ENCODE measurements at places on chromosomes 16 and 17.

DNA sequence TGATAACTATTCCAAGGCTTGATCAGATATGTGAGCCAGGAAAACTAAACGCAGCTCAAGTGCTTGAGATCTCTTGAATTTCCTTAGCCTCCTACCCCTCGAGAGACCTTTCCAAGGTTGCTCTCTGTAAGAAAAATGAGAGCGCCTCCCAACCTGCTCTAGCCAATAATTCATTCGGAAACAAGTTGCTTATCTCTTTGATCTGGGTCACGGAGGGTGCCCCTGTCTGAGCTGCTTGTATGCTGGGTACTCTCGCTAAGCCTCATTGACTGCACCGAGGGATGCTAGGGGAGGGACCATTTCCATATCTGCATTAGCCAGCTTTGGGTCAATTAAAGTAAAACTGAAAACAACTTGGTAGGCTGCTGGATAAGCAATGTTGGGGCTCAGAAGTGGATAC is 70.1 kb upstream of the SHISA6 start:
- no peak for DNase-seq

- DNase-seq, result no peak
Observed at GRCh38 chr17:27257031-27257357, 36.9 kb upstream of the WSB1 start.

DNA sequence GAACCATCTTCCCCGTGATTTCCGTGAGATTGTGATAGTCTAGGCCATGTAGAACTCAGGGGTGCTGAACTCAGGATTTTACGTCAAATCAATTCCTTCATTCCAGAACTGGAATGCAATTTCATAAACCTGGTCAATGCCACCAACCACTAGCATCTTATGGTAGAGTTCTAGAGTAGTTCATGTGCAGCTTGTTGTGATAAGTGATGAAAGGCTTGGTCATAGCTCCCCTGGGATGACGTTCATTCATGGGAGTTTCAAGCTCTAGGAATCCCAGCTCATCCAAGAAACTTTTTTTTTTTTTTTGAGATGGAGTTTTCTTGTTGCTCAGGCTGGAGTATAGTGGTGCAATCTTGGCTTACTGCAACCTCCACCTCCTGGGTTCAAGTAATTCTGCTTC is 3.7 kb upstream of the DPEP2 start:
- no peak for DNase-seq

GRCh38 chr17:7720125-7720524 is 2.6 kb downstream of the DNAH2 start:
- DNase-seq, result no peak

- DNase-seq, result no peak
Observed at GRCh38 chr16:71734511-71734910, 10.0 kb upstream of the PHLPP2 start.

DNA sequence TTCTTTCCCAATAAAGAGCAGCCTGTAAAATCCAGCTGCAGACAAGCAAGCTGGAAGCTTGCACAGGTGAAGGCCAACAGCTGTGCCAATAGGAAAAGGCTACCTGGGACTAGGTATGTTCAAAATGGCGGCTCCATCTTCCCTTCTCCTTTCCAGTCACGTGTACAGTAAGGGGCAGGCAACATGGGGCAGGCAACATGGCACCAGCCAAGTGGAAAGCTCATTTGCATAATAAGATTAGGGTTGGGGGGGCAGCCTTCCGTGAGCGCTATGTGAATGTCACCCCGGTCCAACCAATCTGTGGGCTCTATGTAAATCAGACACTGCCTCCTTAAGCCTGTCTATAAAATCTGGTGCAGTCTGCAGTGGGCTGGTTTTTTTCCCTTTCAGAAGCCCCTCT is 31.3 kb downstream of the TVP23A start:
- no peak for DNase-seq

GRCh38 chr17:6496116-6496481 is 51.8 kb downstream of the PIMREG start:
- DNase-seq, result no peak

- DNase-seq, result no peak
Observed at GRCh38 chr16:69929480-69929879, 21.7 kb upstream of the CLEC18A start.

- peak; percentile 9 for DNase-seq
Observed at GRCh38 chr17:2192367-2193057, 111.1 kb downstream of the SMG6 start.

- DNase-seq, result no peak
Observed at GRCh38 chr17:40328386-40328766, 19.4 kb downstream of the RARA start.

- DNase-seq, result no peak
Observed at GRCh38 chr17:59377410-59377809, 46.0 kb downstream of the YPEL2 start.

DNA sequence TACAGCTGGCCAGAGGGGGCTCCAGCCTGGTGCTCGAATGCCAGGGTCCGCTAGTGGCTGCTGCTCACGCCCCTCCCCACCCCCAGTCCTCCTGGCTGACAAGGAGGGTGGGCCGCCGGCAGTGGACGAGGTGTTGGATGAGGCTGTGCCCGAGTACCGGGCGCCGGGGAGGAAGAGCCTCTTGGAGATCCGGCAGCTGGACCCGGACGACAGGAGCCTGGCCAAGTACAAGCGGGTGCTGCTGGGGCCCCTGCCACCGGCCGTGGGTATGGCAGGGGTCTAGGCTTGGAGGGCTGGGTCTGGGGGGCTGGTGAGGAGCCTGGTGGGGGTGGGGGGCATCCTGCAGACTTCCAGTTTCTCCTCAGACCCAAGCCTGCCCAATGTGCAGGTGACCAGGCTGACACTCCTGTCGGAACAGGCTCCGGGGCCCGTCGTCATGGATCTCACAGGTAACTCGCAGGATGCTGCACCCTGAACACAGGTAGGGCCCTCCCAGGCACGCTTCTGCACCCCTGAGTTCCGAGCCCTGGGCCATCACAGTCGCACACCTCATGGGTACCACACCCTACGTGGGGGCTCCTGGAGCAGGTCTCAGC is 1.2 kb upstream of the PDIA2 start:
- no peak for DNase-seq

DNA sequence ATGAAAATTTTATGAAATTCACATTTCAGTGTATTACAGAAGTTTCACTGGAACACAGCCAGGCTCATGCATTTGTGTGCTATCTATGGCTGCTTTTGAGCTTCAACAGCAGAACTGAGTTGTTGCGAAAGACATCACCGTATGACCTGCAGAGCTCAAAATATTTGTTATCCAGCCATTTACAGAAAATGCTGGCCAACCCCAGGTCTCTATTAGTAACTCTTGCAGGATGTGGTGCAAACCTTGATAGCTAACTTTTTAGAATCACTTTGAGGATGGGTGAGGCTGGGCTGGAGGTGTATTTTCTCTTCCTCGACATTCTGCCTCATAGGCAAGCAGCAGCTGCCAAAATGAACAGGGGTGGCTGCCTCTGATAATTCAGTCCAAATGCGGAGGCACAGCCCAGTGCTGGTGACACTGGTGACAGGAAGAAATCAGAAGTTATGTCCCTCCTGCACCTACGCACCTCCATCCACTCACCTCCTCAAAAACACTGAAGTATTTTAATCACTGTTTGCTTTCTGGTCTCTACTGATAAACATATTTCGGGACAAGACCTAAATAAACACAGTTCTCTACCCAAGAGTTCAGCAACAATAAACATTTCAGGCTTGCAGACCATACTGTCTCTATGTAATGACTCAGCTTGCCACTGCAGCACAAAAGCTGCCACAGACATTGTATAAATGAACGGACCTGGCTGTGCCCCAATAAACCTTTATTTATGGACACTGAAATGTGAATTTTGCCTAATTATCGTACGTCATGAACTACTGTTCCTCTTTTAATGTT is 28.5 kb downstream of the ARHGAP17 start:
- DNase-seq, result no peak

- peak; percentile 12 for DNase-seq
Observed at GRCh38 chr17:47663912-47664623, 14.3 kb downstream of the KPNB1 start.

DNA sequence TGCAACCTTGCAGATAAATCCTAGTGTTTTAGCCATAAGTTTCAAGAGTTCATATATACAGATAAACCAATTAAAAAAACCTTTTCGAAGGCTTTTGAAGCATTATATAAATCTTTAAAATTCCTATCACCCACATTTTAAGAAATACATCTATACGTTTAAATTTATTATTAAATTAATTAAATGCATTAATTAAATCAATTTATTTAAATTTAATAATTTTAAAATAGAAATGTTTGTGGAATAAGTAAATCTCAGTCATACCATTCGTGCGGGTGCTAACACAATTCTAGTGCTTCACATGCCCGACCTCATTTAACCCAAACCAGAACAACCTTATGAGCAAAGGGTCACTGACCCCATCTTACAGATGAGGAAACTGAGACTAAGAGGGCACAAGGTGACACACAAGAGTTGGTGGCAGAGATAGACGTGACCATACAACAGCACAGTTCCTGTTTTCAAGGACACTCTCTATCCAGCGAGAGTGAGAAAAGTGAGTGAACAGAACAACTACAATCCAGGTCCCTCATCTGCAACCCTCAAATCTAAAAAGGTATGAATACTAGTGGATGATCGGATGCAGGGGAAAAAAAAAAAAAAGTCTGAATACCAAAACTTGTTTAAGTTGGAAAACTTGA is 1.4 kb downstream of the NSMCE1 start:
- DNase-seq, result no peak

GRCh38 chr16:53502331-53503269 is at the start of gene AKTIP:
Gene AKTIP (minus strand): TSS chr16:53503209. CDS start chr16:53500259, 2,950 bp downstream.
- no peak for DNase-seq

GRCh38 chr16:64144617-64145016 is 977.2 kb downstream of the CDH11 start:
- no peak for DNase-seq

GRCh38 chr17:57486882-57487301 is 230.6 kb downstream of the MSI2 start:
- DNase-seq, result no peak

GRCh38 chr17:1707107-1707506 is 3.1 kb downstream of the TLCD2 start:
- no peak for DNase-seq

GRCh38 chr17:65018610-65019316 is 37.8 kb downstream of the GNA13 start:
- no peak for DNase-seq

- DNase-seq, result no peak
Observed at GRCh38 chr16:23802776-23803175, 33.0 kb upstream of the PRKCB start.

DNA sequence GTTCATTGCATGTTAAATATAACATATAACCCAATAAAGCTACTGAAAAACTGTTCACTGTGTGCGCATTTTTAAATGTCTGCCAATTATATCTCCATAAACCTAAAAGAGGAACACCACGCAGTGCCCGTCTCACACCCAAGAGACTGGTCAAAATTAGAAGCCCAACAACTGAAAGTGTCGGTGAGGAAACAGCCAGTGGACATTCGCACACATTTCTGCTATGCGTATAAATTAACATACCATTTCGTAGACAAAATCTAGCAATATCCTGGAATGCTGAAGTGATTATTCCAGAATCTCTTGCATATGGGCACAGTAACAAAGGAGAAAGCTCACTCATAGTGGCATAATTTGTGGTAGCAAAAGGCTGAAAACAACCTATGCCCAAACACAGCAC is 55.9 kb downstream of the CPPED1 start:
- DNase-seq, result no peak

- DNase-seq, result no peak
Observed at GRCh38 chr16:47734081-47734857, 273.1 kb downstream of the PHKB start.

GRCh38 chr17:38461683-38462082 is 33.4 kb downstream of the ARHGAP23 start:
- no peak for DNase-seq

DNA sequence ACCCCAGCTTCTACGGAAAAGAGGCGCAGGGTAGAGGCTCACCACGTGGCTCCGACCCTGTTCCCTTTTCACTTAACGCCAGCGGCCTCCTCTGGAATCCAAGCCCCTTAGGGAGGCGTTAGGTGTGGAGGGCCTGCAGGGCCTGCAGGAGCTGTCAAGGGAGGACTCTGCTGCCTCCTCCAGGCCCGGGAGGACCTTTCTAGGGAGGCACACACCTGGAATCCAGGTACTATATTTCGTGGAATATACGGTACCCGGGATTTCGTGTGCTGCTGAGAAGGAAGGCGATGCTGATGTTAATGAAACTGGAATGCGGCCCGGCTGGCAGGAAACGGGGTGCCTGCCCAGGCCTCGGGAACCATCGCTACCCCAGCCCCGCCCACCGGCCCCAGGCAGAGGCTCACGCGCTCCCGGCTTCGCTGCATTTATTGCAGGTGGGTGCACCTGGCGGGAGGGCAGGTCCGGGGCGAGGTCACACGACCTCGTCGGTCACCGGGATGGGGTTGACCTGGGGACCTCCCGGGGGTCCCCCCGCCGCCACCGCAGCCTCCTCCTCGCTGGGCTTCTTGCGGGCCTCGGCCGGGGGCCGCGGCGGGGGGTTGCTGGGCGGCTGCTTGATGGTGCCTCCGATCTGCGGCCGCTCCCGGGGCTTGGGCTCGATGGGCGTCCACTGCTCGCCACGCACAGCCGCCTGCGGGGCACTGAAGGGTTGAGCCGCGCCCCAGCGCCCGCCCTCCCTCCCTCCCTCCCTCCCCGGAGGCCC is 4.7 kb downstream of the IL17C start:
- DNase-seq, result no peak

DNA sequence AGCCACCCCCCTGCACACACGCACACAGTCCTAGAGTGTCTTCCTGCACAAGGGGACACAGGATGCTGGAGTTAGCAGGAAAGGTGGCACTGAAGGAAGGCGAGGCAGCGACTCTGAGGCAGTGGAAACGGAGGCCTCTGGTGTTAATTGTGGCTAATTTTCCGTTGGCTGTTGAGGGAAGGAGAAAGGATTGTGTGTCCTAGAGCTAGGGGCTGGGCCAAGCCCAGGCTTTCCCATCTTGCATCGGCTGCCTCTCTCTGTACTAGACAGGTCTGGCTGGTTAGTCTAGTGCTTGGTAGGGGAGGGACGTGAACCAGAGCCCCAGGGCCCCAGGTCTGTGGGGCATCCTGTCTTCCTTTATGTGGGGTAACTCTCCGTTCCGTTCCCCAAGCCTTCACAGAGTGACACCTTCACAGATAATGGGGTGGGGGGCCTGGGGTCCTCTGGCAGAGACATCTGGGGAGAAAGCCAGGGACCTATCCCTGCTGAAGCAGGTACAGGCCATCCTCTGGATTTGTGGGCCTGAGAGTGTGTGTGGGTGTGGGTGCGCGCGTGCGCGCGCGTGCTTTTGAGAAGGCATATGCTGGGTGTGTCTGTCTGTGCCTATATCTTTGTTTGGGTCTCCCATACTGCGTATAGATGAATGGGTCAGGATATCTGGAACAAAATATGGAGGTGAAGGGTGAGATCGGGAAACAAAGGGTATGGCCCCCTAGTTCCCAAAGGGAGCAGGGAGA is at the start of gene CHD3:
Gene CHD3 (plus strand): TSS at position 606 of the 737 bp plus-strand sequence. CDS start 212 bp downstream, outside the sequence.
- DNase-seq, result peak; percentile 50

- no peak for DNase-seq
Observed at GRCh38 chr17:79730769-79731483, at the start of gene ENPP7. Gene ENPP7 (plus strand): TSS chr17:79730943. CDS start chr17:79731140, 197 bp downstream.

DNA sequence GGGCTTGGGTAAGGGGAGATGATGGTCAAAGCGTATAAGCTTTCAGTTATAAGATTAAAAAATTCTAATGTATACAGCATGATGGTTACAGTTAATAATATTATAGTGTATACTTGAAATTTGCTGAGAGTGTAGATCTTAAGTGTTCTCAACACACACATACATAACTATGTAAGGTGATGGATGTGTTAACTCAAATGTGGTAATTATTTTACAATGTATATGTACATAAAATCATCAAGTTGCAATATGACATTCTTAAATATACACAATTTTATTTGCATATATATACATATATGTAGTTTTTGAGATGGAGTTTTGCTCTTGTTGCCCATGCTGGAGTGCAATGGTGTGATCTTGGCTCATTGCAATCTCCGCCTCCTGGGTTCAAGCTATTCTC is 7.2 kb downstream of the ZKSCAN2 start:
- DNase-seq, result no peak

GRCh38 chr17:64747938-64748540 is 85.9 kb upstream of the SMURF2 start:
- no peak for DNase-seq

Measured in stimulated activated CD4-positive, alpha-beta T cell treated with anti-CD3 and anti-CD28 coated beads, Interleukin-15, amount 100 ng/mL, for 1 hour (primary cell).